ENCODE measurements at places on chromosomes 7 and 10. TPM values are rescaled to one million over a fixed set of nuclear protein-coding genes. Genes with fewer than 3 reads are reported as not detected.

The AFAP1L2 gene
- total RNA-seq = 15.7 TPM

The ABCC2 gene
- total RNA-seq = 0.96 TPM

The EVX1 gene
- not detected for total RNA-seq

The GNG11 gene
- 1.3 TPM for total RNA-seq

The SLC18A2 gene
- total RNA-seq = not detected

The FKBP6 gene
- not detected for total RNA-seq

The PLAU gene
- 837 TPM for total RNA-seq

The SHH gene
- 0.72 TPM for total RNA-seq

The PLCE1 gene
- total RNA-seq = 0.85 TPM

The PAX2 gene
- 0.96 TPM for total RNA-seq

The PDZD7 gene
- 2.4 TPM for total RNA-seq

The CACNB2 gene
- total RNA-seq = under 0.01 TPM

The TLL2 gene
- total RNA-seq = 0.85 TPM

The FAM20C gene
- 21.9 TPM for total RNA-seq

The PRLHR gene
- total RNA-seq = not detected

The C10orf143 gene
- total RNA-seq = not detected

The ITGB8 gene
- 24.9 TPM for total RNA-seq

The TET1 gene
- 0.21 TPM for total RNA-seq

The DENND10 gene
- total RNA-seq = 79.3 TPM

The EPO gene
- total RNA-seq = not detected

The ACSM6 gene
- total RNA-seq = not detected

The BNIP3 gene
- 262 TPM for total RNA-seq

The CPEB3 gene
- total RNA-seq = 0.48 TPM

The DKK1 gene
- total RNA-seq = 11.9 TPM

The UTF1 gene
- total RNA-seq = not detected

The FAM131B gene
- total RNA-seq = 0.21 TPM

Measured in tracheal epithelial cell (primary cell).